ENCODE measurements at places on chromosomes 11 and 22. TPM values are rescaled to one million over a fixed set of nuclear protein-coding genes. Genes with fewer than 3 reads are reported as not detected.
A peak's percentile ranks its signal among the peaks of the same experiment; 100 is the strongest.

- no peak for ATAC-seq
Observed at GRCh38 chr11:97269527-97269926, 879.7 kb downstream of the JRKL start.

TUBA8 gene
- 0.68 TPM for total RNA-seq

CCDC116 gene
- total RNA-seq: not detected

DNA sequence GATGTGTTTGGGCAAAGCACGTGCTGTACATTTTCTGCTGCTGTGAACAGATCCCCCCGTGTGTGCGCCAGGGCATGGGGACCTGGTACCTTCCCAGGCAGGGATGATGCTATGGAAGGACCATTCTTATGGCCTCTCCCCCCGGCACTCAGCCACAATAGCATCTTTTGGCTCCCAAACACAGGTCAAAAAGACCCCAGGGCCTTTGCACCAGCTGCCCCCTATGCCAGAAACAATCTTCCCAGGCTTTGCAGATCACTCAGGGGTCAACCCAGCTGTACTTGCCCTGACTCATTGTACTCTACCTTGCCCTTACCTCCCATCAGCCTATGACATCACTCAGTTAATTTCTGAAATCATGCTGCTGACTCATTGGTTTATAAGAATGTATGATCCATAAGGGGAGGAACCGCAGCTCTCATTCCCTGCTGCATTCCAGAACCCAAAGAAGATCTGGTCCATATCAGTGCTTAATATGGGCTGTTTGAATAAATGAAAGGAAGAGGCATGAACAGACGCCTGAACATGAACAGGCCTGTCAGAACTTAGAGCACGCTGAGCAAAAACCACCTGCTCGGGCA, 100.7 kb downstream of the CELSR1 start:
- peak; percentile 91 for ATAC-seq

TYR gene
- not detected for total RNA-seq

CHRM1 gene
- total RNA-seq: not detected

CNGA4 gene
- total RNA-seq: 0.08 TPM

MRGPRE gene
- not detected for total RNA-seq

- ATAC-seq: no peak
Observed at GRCh38 chr22:17860220-17860965, 86.1 kb upstream of the BID start.

LRRC75B gene
- 5.0 TPM for total RNA-seq

- ATAC-seq: no peak
Observed at GRCh38 chr11:29173660-29174062, 843.2 kb downstream of the KCNA4 start.

PPFIBP2 gene
- total RNA-seq: 33.4 TPM
